SW 1271 (cell line): ENCODE measurements at places on chromosomes 4 and X.

DNA sequence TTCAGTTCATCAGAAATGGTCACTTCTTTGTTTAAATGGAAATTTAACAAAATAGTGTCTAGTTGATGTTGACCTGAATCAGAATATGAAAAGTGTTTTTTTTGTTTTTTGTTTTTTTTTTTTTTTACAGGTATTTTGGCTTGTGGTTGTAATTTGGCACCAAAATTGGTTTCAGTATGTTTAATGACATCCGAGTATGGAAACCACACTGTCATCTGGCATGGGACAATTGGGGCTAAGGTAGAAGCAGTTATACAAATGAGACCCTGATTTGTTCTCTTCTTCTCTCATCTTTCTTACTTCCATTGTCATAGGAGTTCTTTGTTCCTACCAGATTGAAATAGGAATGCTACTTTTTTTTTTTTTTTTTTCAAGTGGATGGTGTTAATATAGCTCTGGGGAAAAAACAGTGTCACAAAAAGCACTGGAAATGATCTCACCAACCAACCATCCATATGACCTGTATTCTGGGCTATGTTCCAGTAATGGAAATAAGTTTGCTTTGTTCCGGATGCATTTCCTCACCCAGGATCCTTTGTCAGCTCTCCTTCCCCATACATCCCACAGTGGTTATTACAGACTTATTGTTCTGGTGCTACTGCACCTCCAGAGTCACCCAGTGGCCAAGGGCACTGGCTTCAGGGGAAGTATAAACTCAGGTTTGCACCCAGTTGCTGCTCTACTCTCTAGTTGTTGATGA, 95.8 kb downstream of the ATXN3L start:
- peak; percentile 79 for DNase-seq

- no peak for DNase-seq
Observed at GRCh38 chr4:83149865-83150652, 35.5 kb upstream of the PLAC8 start.

DNA sequence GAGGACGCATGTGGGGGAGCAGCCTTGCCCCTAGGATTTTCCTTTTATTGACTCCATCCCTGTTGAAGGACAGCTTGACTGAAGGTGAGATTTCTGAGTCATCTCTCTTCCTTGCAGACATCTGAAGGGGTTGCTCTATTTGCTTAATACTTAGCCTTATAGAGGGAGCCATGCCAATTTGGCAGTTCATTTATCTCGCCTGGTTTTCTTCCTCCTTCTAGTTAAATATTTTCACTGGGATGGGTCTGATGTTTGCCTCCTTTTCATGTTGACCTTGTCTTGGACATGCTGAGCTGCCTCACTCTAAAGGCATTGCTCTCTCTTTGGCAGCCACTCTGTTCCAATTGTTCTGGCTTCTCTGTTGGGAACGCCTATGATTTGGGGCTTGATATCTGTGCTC, 151.0 kb upstream of the PSAPL1 start:
- DNase-seq: no peak

DNA sequence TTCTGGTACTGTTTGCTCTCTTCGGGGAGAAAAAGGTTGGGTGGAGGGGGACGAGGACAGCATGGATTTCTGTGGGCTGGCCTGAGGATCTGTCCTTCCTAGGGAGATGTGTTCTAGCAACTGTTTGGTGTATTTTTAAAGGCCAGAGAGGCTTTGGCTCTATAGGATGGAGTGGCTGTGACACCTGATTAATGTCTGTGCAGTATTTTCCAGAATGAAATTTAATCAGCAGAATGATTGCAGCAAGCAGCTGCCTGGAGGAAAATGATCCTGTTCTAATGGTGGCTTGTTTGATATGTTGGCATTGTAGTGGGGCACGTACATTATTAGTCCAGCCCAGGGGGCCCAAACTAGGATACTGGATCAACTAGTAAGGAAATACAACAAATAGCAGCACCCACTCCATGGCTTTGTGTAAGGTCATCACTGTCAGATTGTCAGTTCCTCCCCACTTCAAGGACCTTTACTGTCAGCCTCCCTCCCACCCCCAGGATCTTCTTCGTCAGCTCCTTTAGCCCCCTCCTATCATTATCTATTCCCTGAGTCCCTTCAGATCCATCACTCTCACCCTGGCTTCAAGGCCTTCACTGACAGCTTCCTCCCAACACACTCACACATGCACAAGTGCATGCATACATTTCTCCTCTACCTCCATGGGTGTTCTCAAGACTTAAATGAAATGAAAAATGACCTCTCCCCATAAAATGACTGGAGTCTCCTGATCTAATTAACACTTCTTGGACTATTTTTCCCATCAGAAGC, 10.4 kb upstream of the TMEM255A start:
- no peak for DNase-seq

- DNase-seq: no peak
Observed at GRCh38 chr4:171812665-171813525, at the start of gene GALNTL6. TSS of gene GALNTL6 (plus strand) at chr4:171813404.

GRCh38 chr4:82753725-82754410, 44.7 kb downstream of the SCD5 start:
- DNase-seq: no peak

DNA sequence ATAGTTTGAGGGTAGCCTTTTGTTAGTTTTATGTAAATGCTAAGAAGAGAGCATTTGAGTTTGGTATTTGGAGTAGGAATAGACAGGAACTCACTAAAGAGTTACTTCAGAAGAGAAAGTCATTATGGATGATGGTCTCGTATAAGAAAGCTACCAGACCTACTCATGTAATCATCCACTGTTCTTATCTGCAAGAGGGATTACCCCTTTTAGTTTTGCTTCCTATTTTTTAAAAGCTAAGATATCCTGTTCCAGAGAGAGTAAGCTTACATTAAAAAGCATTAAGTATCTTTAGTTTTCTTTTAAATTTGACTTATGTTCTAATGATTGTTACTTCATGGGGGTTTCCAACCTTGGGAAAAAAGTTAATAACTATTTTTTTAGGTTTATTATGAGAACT, 12.5 kb upstream of the ART3 start:
- no peak for DNase-seq

GRCh38 chrX:150690126-150690525, 3.1 kb upstream of the MTMR1 start:
- DNase-seq: peak; percentile 47

- peak; percentile 1 for DNase-seq
Observed at GRCh38 chrX:130916636-130917422, 13.8 kb upstream of the ENOX2 start.

DNA sequence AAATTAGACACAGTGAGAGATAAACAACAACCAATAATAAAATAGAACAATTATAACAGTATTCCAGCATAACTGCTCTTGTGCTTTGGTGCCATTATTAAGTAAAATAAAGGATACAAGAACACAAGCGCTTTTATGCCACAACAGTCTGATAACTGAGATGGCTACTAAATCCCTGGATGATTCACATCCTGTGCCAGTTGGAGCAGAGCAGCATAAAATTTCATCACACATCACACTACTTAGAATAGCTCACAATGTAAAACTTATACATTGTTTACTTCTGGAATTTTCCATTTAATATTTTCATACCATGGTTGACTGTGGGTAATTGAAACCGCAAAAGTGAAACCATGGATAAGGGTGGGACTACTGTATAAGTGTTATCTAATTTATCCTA, 399.9 kb upstream of the CNKSR2 start:
- DNase-seq: no peak

DNA sequence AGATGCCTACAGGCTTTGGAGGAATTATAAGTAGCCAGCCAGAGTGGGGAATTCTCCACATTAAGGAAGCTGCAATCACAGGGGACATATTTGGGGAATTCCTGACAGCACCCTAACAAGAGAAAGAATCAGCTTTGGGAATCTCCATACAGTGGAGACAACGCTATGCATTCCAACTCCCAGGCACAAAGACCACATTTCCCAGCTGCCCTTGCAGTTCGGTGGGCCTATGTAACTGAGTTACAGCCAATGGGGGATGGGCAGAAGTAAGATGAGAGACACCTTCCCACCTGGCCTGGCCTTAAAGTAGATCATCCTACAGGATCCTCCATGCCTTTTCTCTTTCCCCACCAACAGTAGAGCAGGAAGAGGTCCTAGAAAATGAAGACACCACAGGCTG, 43.4 kb upstream of the CCKAR start:
- no peak for DNase-seq

DNA sequence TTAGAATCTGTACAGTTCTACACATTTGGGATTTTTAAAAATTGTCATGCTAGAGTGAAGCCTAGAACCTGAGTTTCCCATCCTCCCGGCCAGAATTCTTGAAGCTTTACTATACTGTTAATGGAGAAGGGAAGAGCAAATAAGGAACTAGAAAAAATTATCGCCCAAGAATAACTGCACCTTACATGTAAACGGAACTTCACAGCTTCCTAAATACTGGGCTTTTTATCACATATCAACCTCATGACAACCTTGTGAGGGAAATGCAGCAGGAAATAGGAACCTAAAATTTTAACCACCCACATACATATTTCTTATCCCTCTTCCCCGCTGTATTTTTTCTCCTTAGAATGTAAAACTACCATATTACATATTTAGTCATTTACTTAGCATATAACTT, 19.3 kb downstream of the ARHGEF9 start:
- DNase-seq: no peak

GRCh38 chrX:32139476-32139875, 1067.6 kb upstream of the FTHL17 start:
- no peak for DNase-seq

DNA sequence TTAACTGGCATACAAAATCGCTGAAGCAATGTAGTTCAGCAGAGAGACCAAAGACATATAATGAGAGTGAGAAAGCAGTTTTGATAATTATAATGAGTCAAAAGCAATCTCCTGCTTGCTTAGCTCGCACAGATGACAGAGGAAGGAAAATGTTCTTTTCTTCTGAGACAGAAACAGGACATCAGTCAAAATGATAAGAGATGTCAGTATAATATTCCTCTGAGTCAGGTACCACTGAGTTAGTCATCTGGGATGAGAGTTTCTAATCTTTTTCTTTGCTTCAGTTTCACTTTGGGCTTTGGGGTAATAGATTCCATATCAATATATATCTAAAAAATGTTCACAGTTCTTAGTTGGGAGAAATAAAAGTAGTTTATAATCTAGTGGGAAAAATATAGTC, 387.2 kb downstream of the PCDH7 start:
- DNase-seq: no peak

DNA sequence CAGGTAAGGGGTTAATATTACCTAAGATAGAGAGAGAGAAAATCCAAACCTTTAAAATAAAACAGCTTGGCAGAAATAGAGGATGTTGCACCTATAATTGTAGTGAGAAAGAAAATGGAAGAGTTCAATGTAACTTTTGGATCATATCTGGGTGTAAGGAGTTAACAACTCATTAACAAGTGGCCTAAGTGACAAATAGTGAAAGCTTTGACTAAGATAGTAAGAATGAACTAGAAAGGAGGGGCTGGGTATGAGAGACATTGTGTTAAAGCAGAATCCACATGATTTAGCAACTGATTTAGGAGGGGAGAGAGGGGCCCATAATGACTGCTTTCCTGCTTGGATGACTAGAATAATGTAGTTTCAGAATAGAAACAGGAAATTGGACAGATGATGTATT, 761.0 kb downstream of the IL1RAPL1 start:
- DNase-seq: no peak
